ENCODE measurements at places on chromosomes 12 and 14.

- DNase-seq, result no peak
These were observed 16.4 kb downstream of the BAG5 start for GRCh38 chr14:103545915-103546651.

DNA sequence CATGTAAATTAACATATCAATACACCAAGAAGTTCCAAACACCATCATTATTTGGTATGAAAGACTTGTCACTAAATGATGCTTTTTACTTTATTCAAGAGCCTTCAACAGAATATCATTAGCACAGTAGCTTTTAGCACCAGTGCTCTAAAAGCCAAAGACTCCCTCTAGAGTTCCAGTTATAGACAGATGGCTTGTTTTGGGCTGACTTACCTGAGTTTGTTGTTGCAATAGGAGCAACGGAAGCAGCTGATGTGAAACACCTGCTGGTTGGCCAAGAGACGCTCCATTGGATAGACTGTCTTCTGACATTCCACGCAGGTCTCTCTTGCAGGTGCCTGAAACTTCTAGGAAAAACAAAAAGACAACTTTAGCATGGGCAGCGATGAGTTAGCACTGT is 14.5 kb upstream of the CERS5 start:
- no peak for DNase-seq

DNA sequence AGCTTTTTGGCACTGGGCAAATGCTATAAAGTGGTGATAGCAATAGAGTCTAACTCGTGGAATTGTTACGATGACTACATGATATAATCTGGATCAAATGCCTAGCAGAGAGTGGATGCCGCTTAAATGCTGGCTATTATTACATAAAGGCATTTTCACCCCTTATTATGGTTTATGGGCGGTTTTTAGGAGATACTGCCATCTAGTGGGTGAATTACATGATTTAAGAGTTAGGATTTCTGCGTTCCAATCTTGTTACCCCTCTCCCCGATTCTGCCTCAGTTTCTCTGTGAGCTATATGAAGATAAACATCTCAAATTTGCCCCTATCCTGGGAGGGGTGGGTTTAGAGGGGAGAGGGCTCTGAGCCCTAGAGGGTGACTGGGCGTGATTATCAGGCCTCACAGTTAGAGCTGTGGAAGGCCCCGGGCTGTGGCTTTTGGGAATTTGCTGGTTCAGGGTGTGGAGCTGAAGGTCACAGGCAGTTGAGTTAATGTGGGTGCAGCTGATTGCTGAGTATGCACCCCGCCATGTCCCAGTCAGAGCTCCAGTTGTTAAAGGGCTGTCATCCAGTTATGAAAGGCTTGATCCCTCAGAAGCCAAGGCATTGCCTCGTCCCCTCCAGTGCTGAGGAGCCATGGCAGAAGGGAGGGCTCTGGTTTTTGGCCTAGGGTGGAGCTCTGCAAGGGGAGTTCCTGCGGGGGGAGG is 14.4 kb downstream of the CLSTN3 start:
- DNase-seq, result no peak

DNA sequence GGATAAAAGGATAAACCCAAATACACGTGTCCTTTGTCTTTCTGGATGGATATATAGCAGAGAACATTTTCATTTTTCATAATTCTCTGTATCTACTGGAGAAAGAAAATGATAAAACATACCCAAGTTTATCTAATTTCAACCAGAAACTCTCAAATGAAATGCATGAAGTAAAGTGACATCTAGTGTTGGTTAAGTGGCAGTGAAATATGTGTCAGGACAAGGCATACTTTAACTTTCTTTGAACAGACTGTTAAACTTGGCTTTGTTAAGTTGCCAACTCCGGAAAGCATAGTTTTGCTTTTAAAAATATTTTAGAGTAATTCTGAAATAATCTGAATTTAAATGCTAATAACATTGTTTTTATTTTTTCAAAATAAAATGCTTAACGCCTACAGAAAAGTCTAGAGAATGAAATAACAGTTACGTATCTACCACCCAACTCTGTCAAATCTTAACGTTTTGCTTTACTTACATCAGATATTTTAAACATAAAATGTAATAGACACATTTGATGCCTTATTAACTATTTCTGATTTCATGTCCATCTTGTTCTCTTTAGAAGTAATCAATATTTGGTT is 25.2 kb upstream of the NTN4 start:
- no peak for DNase-seq

- no peak for DNase-seq
These were observed 388.6 kb upstream of the TMPO start for GRCh38 chr12:98126637-98127335.

GRCh38 chr14:105023791-105024480 is 3.1 kb upstream of the CDCA4 start:
- DNase-seq, result peak; percentile 66

DNA sequence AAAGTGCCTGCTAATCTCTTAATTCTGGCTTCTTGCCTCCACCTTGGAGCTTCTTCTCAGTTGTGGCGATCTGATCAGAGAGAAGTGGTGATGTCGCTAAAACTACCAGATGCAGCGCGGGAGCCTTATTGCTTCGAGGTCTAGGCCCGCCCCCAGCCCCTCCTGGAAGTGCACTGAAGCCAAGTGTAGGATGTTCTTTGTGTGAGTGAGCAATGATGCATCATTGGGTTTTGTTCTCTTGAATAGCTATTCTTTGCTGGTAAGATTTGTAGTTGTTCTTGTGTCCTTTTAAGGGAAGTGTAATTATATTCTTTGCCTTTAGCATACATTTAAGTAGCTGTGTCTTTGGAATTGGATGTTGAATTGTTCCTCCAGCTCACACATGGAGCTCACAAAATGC is 35.8 kb downstream of the MTHFD1 start:
- DNase-seq, result no peak

- no peak for DNase-seq
These were observed 1523.2 kb upstream of the FLRT2 start for GRCh38 chr14:84006643-84007155.

Measured in non-pigmented ciliary epithelial cell (primary cell).